ENCODE measurements at places on chromosomes 3 and 15.

DNA sequence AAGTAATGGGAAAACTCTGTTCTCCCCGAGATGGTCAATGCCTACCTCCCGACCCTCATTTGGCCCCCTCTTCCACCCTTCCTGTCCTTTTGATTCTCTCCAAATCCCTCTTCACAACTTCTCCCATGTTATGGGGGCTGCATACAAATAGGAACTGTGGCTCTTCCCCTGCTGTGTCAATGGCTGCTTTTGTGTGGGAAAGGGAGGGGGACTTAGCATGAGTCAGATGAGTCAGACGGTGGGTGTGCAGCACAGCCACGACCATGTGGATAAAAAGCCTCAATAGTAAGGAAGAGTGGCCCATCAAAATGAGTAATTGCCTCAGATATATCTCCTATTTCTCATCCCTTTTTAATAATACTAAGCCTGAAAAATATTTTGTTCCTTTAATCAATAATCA is 31.9 kb downstream of the SPATA16 start:
- DNase-seq, result no peak

DNA sequence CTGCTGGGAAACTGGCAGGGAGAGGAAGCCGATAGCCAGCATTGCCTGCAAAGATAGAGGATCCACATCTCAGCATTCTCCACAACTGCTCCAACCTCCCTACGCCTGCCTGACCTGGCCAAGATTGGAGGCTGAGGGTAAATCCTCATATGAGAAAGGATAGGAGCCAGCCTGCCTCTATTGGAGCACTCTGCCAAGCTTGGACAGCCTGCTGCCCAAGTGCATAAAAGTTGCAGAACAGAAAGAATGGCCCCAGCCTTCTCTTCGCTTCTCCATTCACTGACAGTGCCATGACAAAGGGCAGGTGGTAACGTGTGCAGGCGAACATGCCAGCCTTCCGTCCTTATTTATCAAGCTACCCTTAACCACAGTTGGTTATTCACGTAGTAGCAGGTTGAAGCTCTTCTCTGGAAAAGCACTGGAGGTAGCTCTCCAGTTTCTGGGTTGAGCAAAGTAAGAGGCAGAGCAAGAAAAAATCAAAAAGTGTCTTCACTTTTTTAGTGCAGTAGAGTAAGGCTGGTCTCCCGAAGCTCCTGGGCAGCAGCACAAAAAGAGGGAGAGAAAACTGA is 4.3 kb downstream of the BMF start:
- DNase-seq, result no peak

DNA sequence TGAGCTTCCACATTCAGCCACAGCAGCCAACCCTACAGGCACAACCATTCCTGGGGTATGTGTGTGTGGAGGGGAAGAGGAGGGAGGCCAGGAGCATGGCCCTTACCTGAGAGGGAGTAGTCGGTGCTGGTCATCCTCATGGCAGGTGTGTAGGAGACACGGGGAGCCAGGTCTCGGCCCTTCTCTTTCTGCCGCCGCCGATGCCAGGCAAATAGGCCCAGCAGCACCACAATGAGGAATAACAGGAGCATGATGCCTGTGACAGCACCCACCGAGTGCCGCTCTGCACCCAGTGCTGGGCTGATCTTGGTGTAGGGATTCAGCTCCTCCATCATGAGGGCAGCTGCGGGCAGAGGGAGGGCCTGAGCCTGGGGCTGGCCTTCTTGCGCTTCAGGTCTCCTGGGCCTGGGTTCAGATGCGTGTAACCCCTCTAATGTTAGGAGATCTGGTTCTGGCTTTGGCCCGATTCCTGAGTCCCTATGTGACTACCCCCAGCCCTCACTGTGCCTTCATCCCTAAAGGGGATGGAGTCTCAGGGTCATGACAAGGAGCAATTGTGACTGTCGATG is 44.4 kb downstream of the RAB11A start:
- no peak for DNase-seq

DNA sequence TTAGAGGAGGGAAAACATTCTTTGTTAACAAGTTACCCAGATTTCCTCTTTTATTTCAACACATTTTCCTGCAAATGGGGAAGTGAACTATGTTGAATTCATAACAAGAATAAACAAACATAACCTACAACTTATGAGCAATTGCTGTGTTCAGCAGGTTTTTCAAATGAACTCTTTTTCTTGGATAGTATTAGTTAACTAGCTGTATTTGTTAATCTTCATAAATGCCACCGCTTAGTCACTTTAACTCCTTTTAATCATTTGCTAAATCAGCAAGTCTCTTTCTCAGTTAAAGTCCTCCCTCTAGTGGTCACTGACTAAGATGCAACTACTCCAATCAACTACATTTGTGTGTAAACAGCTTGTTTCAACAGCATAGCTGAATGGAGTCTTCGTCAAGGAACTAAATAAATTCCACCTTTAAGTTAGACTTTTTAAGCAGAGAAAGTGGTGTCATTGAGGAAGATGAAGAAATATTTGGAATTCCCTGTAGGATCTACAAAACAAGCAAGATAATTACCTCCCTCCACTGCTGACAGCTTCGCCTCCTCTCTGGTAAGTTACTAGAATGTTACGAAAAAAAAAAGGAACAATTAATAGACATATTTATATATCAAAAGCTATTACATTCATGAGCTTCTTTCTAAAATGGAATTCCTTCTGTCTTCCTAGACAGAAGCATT is 1122.0 kb downstream of the ROBO1 start:
- peak; percentile 43 for DNase-seq

- no peak for DNase-seq
These were observed 205.9 kb downstream of the CD47 start for GRCh38 chr3:107884719-107885460.

- peak; percentile 74 for DNase-seq
These were observed 6.6 kb upstream of the ZNF148 start for GRCh38 chr3:125381743-125382142.

GRCh38 chr3:186060222-186060621 is 48.7 kb downstream of the ETV5 start:
- DNase-seq, result peak; percentile 74

DNA sequence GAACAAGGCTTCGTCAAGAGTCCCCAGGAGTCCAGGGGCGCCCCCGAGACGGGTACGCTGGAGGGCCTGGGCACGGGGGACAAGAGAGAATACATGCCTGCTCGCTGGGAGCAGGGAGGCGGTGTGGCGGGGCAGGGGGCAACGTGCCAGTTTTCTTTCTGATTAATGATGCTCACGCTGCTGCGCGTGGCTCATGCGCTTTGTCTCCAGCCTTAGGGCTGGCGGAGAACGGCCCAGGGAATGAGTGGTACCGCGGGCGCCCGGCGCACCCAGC is 408 bp upstream of the ARPP21 start:
- no peak for DNase-seq

- DNase-seq, result no peak
These were observed 98.6 kb downstream of the ZIC1 start for GRCh38 chr3:147507638-147508286.

GRCh38 chr3:26683902-26684301 is 61.3 kb downstream of the LRRC3B start:
- no peak for DNase-seq

GRCh38 chr3:125073390-125073905 is 17.7 kb upstream of the HEG1 start:
- no peak for DNase-seq
